Muscle of back (tissue), 13 donors: ENCODE measurements at places on chromosomes 5 and 9. TPM values are rescaled to one million over a fixed set of nuclear protein-coding genes. Genes with fewer than 3 reads are reported as not detected.

GRCh38 chr9:16001856-16002255 lies 449.0 kb downstream of the CCDC171 start:
- DNase-seq = no peak

DNA sequence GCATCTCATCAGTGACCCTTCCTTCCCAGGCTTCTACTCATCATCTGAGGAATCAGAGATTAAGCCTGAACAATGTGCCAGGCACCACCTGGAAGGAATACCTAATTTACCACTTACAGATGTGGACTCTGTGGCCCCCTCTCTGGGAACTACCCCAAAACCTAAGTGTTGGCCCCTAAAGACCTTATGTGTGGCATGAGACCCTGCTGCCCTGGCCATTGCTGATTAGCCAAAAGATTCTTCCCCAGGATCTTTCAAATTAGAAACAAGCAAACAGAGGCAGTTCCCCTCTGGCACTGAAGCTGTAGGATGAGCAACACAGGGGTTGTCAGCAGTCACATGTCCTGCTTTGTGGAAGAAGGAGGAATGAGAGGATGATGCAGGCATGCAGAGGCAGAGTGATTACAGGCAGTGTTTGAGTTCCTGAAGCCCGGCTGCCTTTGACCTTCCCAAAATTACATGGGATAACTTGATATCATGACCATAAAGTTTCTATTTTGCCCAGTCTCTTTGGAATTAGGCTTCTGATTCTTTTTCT lies 10.6 kb downstream of the SPINK4 start:
- DNase-seq = no peak

- DNase-seq = peak; percentile 82
These were observed 104.0 kb upstream of the ATP10B start for GRCh38 chr5:160956051-160956450.

- DNase-seq = no peak
These were observed 1.7 kb downstream of the CAMSAP1 start for GRCh38 chr9:135905380-135906258.

- DNase-seq = no peak
These were observed 65.0 kb upstream of the CTXN3 start for GRCh38 chr5:127583866-127584265.

DNA sequence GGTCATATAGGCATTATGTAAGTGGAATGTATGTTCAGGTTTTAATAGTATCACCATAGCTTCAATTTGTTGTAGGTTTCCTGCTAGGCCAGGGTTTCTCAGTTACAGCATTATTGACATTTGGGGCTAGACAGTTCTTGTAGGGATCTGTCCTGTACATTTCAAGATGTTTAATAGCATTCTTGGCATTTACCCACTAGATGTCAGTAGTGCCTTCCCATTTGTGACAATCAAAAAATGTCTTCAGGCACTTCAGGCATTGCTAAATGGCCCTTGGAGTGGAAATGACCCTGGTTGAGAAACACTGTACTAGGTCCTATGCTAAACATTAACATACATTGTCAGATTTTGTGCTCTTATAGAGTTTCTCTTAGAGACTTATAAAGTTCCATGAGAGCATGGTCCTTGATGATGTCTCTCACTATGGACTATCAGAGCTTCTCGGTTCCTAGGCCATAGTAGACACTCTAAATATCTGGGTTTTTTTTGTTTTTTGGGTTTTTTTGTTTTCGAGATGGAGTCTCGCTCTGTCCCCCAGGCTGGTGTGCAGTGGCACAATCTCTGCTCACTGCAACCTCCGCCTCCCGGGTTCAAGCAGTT lies 1.4 kb downstream of the KIF20A start:
- DNase-seq = peak; percentile 21

- no peak for DNase-seq
These were observed 12.4 kb downstream of the CARD19 start for GRCh38 chr9:93108291-93109041.

DNA sequence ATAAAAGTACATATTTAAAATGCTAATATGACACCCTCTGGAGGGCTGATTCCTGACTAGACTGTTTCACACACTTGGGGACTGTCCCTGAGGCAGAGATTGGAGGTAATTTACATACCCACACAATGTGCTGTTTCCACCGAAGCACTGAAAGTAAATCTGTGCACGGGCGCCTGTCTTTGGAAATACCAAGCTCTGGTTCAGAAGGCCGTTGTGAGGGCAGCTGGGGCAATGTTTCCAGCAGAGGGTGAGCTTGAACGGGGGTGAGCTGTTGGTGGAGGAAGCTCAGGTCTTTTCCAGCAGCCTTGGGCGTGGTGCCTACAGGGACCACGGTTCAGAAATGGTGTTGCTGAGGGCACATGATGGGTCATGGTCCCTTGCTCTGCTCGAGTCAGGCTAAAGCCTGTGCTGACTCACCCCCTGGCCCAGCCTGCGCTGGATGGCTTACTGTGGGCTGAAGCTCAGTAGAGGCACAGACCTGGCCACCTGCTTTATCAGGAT lies 25.8 kb upstream of the HMCN2 start:
- DNase-seq = no peak

DNA sequence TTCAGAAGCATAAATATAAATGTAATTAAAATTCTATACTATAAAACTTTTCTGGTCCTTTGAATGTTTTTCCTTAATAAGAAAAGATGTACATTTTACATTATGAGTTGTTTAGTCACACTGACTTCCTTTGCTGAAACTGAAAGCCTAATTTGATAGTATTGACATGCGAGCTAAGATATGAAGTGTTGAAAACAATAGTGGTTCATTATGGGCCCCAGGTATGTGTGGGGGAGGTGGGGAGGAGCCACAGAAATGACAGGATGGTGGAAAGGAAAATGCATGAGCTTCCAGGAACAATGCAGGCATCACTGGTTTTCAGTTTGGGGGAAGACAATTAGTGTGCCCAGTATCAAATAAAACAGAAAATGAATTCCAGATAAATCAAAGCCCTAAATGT lies 35.4 kb upstream of the RLN1 start:
- no peak for DNase-seq

DNA sequence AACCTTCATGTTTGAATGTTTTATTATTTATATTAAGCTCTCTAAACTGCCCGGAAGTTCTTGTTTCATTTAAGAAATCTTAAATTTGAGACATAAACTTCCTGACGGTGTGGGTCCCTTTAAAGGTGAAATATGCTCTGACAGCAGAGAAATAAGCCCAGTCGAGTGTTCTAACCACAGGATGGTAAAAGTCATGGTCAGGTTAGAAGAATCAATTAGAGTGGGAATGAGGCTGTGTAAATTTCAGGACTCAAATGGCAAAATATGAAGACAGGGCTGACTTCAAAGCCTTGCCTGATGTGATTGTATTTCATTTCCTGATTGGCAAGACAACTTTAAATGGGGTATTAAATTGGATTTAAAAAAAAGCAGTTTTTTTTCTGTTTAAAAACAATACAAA lies 432.9 kb upstream of the BRINP1 start:
- DNase-seq = no peak

DNA sequence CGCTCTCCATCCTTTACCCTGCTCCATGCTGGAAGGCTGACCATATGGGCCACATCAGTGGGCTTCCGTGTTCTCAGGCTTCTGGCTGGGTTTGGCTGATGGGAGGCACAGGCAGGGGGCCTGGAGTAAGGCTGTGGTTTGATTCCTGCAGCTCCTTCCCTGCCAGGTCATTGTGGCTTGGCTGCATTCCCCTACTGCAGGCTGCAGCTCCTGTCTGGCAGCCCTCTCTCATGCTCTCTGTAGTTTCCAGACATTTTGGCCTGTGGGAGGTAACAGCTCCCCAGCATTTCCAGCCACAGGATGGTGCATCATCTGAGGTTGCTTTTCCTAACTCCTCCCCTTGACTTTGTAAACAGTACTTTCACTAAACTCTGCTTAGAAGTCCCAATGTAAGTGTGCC lies 102.0 kb upstream of the PTPN3 start:
- peak; percentile 35 for DNase-seq

DNA sequence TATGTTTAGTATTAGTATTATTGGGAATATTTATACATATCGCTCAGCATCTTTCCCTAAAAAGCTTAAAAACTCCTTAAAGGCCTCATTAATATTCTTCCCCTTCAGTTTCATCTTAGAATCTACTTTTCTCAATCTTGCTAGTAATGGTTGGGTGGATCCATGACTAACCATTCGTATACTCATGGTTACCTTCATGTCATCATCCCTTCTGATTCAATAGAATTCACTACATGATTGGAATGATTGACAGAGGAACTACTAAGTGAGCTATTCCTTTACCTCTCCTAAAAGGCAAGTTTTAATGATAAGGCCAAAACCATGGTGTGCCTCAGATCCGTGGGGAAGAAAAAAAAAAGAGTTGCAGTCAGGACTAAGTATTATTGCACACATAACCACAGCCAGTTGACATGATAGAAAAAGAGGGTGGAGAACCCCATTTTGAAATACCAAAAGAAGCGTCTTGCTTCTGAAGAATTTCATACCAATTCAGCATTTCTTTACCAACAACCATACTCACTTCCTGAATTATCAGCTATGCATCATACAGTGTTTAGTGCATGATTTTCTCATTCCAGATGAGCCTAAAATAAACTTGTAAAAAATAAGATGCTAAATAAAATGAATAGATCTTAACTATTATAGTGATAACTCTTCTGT lies 624.6 kb downstream of the PDE4D start:
- DNase-seq = no peak

GRCh38 chr5:108276187-108277050 lies 105.5 kb downstream of the FBXL17 start:
- DNase-seq = no peak

GRCh38 chr9:130996676-130997394 lies 12.1 kb upstream of the LAMC3 start:
- DNase-seq = no peak

GRCh38 chr5:167725741-167726140 lies 565.7 kb upstream of the WWC1 start:
- DNase-seq = no peak

DNA sequence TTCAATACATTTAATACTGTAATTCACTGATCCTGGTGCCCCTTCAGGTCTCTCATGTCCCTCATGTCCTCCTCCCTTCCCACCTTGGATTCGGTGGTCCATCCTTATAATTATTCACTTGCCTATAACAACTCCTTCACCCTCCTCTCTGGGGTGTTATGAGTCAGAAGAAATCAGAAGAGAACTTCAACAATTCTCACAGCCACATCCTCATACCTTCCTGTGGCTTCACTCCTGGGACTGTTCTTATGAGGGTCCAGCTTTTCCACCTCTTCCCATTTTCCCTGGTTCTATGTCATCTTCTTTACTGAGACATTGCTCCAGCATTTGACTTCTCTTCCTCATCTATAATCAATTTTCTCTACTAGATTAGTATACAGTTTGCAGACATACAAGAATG lies 406.1 kb downstream of the NR2F1-AS1 start:
- no peak for DNase-seq

DNA sequence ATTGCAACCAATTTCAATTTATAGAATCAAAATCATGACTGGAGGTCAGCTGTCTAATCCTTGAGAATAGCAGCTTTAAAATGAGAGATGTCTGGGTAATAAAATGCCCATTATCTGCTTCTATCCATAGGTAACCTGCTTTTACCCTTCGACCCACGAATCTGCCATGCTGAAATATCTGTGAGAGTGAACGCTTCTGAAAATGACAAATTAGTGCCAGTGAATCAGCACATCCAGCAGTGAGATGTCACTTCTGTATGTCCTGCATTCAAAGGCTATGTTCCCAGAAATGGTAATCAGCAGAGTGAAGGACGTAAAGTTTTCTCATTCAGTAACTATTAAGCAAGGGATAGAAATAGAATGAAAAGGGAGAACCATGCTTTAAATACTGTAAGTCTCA lies 532.4 kb upstream of the ITGA1 start:
- DNase-seq = no peak

GRCh38 chr5:58148254-58148775 lies 311.6 kb downstream of the PLK2 start:
- DNase-seq = no peak

DNA sequence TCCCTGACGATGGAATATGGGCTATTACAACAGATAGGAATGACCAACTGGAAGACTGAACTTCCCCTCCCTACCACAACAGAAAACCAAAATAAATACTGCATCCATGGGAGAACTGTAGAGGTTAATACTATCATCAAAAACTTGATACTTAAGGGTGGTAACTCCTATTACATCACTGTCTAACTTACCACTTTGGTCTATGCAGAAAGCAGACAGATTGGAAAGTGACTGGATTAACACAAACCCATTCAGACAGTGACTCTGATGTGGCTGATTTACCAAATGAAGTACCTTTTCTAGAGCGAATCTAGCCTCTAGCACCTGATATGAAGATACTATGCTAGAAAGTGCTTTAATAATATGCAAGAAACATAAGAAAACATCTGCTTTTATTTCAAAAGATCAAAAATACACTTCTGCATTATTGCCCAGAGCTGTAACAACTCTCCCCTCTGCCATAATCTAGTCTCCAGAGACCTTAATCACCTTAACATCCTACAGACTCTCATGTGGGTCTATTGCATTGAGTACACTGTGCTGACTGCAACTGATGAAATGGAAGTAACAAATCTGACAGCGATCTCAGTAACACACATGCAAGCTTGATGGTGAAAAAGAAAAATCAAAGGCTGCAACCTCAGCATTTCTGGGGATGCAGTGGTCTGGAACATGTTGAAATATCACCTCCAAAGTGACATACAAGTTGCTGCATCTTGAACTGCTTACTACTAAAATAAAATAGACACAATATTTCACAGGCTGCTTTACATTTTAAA lies 62.7 kb downstream of the EPB41L4A start:
- no peak for DNase-seq

DNA sequence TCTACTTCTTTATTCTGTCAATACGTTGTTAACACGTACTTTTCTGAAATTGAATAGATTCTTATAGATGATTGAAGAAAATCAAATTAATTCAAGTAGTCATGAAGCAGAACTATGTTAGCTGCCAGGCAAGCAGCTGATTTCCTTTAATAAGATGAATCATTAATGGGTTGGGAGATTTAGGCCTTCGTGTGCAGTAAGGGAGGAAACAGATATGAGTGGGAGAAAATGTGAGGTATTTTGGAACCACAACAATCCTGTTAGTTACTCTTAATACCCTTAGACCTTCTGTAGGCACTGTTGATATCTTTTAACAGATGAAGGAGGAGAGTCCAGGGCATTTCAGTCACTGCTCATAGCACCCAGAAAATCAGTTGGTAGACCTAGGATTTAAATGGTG lies 121.0 kb downstream of the AOPEP start:
- DNase-seq = no peak

- no peak for DNase-seq
These were observed 316.8 kb downstream of the NDUFS4 start for GRCh38 chr5:53877243-53877642.

Gene SMIM32
- not detected for polyA plus RNA-seq

Gene ROR2
- 2.1 TPM for polyA plus RNA-seq

Gene DMRTA1
- polyA plus RNA-seq = 0.13 TPM

Gene TERT
- not detected for polyA plus RNA-seq

Gene REXO4
- polyA plus RNA-seq = 28.7 TPM

Gene STPG3
- polyA plus RNA-seq = 0.62 TPM

Gene SPATA31A3
- polyA plus RNA-seq = not detected

Gene SEMA6A
- polyA plus RNA-seq = 53.0 TPM

Gene KLF4
- polyA plus RNA-seq = 41.7 TPM

Gene DRD1
- polyA plus RNA-seq = not detected

Gene SLC46A2
- polyA plus RNA-seq = not detected

Gene CLK4
- 41.2 TPM for polyA plus RNA-seq

Gene C6
- 0.31 TPM for polyA plus RNA-seq

Gene NEUROG1
- not detected for polyA plus RNA-seq
